Right atrium auricular region (tissue), 2 donors: ENCODE measurements at places on chromosomes 6 and 20. TPM values are rescaled to one million over a fixed set of nuclear protein-coding genes. Genes with fewer than 3 reads are reported as not detected.

Gene ADGRF4
- total RNA-seq, result not detected

Gene NCOA5
- total RNA-seq, result 23.3 TPM

DNA sequence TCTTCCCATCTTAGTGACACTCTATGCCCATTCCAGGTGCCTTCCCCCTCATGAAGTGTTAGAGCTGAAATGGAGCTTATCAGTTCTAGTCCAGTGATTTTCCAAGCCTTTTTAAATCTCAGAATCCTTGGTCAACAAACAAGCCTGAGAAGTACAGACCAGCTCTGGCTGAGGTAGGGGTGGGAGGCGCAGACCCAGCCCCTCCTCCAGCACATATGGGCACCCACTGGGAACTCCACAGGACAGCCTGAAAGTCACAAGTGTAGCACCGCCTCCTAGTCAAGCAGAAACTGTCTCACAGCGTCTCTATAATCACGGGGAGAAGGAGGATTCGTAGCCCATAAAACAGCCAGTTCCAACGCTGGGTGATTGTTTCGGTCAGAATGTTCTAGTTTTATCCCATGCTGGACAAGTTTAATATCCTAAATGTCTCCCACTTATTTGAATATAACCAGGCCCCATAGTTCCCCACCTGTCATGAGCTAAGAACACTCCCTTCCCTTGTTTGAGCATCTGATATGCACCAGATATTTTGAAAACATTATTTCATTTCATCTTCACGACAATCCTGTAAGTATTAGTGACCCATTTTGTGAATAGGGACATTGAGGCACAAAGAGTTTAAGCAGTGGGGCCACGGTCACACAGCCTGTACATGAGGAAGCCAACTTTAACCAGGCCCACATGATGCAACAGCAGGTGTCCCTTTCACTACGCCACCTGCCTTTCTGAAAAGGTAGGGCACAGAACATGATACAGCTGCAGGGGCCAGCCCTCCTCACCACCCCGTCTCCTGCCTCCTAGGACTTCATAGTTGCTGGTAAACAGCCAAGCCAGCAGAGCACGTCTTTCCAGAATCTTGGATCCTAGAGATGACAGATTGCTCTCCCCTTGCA lies 40.1 kb downstream of the TRAF3IP2 start:
- peaks cover 35% of the 10 kb centered on the region for H3K36me3 ChIP-seq
- H3K27me3 ChIP-seq, result no peaks in the 10 kb centered on the region
- peaks cover 51% of the 10 kb centered on the region for H3K4me1 ChIP-seq

DNA sequence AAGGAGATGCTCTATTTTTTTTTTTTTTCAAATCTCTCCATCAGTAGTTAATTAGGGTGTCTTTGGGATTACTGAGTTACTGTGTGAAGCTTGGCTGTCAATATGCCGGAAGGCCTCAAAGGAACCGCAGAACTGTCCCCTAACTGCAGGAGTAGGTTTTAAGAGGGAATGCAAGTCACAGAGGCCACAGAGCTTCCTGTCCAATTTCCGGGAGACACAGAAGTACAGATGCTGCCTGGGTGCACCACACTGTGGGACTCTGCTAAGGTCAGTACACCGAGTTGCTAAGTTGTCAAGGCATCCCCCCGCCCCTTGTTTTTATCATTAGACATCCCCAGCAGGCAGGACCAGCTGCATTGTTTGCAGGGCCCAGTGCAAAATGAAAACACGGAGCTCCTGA lies 120.2 kb upstream of the RAB32 start:
- H3K27ac ChIP-seq, result no peak overlapping the region
- no peaks in the 10 kb centered on the region for H3K4me1 ChIP-seq
- no peaks in the 10 kb centered on the region for H3K36me3 ChIP-seq

Gene LINC00237
- not detected for total RNA-seq

Gene IBTK
- 24.8 TPM for total RNA-seq

Gene EYS
- not detected for total RNA-seq

GRCh38 chr20:37529214-37529967 lies 1.7 kb upstream of the BLCAP start:
- H3K4me1 ChIP-seq, result peaks cover 36% of the 10 kb centered on the region
- H3K36me3 ChIP-seq, result no peaks in the 10 kb centered on the region
- no peak overlapping the region for H3K4me3 ChIP-seq
- H3K27ac ChIP-seq, result no peak overlapping the region
- no peaks in the 10 kb centered on the region for H3K27me3 ChIP-seq
- DNase-seq, result no peak

DNA sequence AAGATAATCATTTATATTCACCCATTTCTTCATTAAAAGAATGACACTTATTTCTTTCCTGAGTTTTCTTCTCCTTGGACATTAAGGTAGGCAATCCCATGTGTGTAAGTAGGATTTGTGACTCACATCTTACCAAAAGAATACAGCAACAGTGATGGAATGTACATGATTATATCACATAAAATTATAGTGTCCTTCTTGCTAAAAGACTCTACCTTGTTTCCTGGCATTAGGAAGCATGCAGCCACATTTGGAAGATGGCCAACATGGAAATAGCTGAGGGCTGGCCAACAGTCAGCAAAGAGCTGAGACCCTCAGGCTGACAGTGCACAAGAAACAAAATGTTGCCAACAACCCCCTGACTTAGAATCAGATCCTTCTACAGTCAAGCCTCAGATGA lies 327.9 kb upstream of the MARCKS start:
- H3K4me3 ChIP-seq, result no peak overlapping the region
- no peaks in the 10 kb centered on the region for H3K36me3 ChIP-seq
- H3K27me3 ChIP-seq, result no peaks in the 10 kb centered on the region

Gene PPIL6
- 9.1 TPM for total RNA-seq

GRCh38 chr20:20465252-20465651 lies 97.3 kb downstream of the INSM1 start:
- no peak overlapping the region for H3K4me3 ChIP-seq
- no peak for DNase-seq
- H3K27me3 ChIP-seq, result no peaks in the 10 kb centered on the region

- no peaks in the 10 kb centered on the region for H3K27me3 ChIP-seq
- H3K27ac ChIP-seq, result no peak overlapping the region
- H3K4me3 ChIP-seq, result no peak overlapping the region
- H3K4me1 ChIP-seq, result no peaks in the 10 kb centered on the region
- no peaks in the 10 kb centered on the region for H3K36me3 ChIP-seq
Measured at GRCh38 chr6:18362058-18362561, 25.0 kb upstream of the RNF144B start.

GRCh38 chr20:46801003-46801702 lies 91.7 kb downstream of the SLC2A10 start:
- no peak overlapping the region for H3K4me3 ChIP-seq
- no peak overlapping the region for H3K27ac ChIP-seq
- H3K36me3 ChIP-seq, result no peaks in the 10 kb centered on the region
- no peaks in the 10 kb centered on the region for H3K4me1 ChIP-seq

Gene COX4I2
- total RNA-seq, result 6.8 TPM

Gene ABHD16B
- total RNA-seq, result not detected

Gene IFT52
- 8.1 TPM for total RNA-seq

Gene HLA-A
- total RNA-seq, result 536 TPM

Gene ITCH
- total RNA-seq, result 35.6 TPM

DNA sequence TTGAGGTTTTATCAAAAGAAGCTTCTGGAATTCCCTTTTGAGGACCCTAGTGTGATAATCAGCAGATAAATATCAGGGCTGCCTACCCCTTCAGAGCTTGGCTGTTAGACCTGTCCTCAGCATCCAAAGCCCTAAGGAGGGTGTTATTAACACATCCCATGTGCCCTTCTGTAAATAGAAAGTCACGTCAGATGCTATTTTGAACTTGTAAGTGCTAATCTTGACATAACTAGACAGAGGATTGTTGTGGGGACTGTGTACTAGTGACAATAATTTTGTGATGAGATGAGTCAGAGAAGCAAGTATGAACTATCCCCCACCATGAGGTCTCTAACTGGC lies 4.9 kb upstream of the LAMA4 start:
- peak overlapping the region; percentile 87 for H3K27ac ChIP-seq
- DNase-seq, result no peak
- H3K27me3 ChIP-seq, result no peaks in the 10 kb centered on the region
- no peaks in the 10 kb centered on the region for H3K4me1 ChIP-seq

- H3K4me3 ChIP-seq, result no peak overlapping the region
- H3K36me3 ChIP-seq, result no peaks in the 10 kb centered on the region
- no peaks in the 10 kb centered on the region for H3K4me1 ChIP-seq
- H3K27me3 ChIP-seq, result no peaks in the 10 kb centered on the region
- no peak overlapping the region for H3K27ac ChIP-seq
Measured at GRCh38 chr6:153312634-153313033, 181.6 kb upstream of the RGS17 start.
